ENCODE measurements at places on chromosomes 2 and 18.

DNA sequence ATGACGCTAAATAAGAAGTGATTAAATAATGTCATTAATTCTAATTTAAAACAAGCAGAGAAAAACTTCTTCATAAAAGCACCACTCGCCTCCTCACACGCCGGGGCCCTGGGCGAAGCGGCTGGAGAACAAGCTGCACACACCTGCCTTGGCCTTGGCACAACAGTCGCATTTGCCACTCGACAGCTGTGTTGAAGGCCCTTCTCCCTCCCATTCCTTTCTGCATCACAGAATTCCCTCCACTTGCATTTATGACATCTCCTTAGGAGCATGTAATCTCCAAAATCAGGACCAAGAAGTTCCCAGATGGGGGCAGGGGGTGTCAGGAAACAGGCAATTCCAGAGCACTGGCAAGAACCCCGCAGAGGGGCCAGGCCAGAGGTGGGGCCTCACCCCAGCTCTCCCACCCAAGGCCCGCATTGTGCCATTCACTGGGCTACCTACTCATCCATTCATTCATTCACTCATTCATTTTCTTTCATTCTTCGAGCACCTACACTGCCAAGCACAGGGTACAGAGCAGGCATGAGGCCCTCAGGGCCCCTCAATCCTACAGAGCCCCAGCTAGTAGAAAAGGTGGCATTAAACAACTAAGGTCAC is 6.4 kb downstream of the HDAC4 start:
- no peak for DNase-seq

DNA sequence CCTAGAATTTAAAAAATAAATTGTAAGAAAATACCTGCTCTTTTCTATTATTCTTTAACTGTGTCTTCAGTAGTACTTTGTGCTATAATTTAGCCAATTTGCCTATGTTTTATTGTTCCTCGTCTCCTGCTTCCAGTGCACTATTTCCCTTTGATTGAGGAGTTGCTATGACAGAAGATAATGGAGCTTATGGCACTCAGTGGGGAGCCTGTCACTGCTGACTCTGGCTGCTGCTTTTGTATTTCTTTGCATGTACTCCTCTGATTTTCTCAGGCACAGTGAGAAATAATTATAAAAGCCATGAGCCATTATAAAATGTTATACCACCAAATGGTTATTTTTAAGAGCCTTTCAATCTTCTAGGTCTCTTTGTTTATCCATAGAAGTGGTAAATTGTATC is 1310.8 kb upstream of the SLC39A10 start:
- DNase-seq: no peak

- no peak for DNase-seq
These were observed 565.1 kb upstream of the GCFC2 start for GRCh38 chr2:76275788-76276187.

DNA sequence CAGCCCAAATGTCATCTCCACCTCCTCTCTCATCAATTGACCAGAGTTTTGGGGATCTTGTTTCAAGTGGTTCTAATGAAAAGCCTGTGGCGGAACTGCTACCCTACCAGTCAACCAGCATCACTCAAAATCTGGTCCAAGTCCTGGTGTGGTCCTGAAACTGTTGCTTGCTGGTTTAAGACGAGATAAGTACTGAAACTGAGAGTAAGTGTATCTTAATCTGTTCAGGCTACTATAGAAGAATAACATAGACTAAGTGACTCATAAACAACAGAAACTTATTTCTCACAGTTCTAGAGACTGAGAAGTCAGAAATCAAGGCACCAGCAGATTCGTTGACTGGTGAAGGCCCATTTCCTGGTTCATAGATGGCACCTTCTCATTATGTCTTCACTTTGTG is 879 bp upstream of the GALNT5 start:
- no peak for DNase-seq

DNA sequence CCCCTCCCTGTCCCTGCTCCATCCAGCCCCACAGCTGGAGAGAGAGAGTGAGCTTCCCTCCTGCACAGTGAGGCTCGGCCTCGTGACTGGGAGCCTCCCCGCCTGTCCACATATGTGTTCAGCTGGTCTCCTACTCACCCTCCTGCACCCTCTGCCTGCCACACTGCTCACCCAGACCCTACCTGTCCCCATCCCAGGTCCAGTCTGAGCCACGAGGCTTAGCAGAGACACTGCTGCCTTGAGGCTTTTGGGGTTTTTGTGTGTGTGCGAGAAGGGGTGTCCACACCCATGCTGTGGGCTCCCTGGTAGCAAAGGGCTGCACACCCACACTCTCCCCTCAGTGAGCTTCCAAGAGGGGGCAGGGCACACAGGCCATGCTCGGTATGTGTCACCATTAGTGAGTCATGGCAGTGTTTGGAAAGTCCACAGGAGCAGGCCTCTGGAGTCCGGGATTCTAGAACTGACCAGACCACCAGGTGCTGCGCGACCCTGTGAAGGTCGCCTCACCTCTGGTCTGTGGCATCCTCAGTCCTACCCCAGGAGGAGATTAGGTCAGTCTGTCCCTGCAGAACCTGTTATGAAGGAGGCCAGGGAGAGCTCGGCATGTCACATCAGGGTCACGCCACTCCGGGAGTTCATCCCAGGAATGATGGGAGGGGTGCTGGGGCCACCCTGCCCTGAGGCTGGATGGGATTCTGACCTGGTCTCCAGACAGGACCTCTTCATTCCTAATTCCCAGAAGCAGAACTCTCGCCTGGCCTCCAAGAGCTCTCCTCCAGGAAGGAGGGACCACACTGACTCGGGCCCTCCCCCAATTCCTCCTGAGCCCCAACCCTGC is 39.9 kb upstream of the SMAD7 start:
- DNase-seq: no peak

GRCh38 chr2:232993231-232993821 is 19.7 kb downstream of the NGEF start:
- DNase-seq: no peak

DNA sequence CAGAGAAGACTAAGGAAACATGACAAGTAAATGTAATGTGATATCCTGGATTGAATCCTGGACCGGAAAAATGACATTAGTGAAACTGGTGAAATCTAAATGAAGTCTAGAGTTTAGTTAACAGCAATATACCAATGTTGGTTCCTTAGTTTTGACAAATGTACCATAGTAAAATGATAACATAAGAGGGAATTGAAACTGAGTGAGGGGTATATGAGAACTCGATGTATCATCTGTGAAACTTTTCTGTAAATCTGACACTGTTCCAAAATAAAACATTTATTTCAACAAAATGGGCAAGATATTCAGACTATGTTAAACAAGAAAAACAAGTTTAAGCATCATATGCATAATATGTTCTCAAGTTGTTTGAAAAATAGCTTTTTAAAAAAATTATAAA is 63.8 kb downstream of the OLA1 start:
- no peak for DNase-seq
